Mucosa of descending colon (tissue), 3 donors: ENCODE measurements at places on chromosomes 11 and 22. TPM values are rescaled to one million over a fixed set of nuclear protein-coding genes. Genes with fewer than 3 reads are reported as not detected.

Gene HEPN1
- total RNA-seq: not detected

GRCh38 chr11:102581066-102581465 lies 44.1 kb downstream of the MMP20 start:
- no peak for DNase-seq

DNA sequence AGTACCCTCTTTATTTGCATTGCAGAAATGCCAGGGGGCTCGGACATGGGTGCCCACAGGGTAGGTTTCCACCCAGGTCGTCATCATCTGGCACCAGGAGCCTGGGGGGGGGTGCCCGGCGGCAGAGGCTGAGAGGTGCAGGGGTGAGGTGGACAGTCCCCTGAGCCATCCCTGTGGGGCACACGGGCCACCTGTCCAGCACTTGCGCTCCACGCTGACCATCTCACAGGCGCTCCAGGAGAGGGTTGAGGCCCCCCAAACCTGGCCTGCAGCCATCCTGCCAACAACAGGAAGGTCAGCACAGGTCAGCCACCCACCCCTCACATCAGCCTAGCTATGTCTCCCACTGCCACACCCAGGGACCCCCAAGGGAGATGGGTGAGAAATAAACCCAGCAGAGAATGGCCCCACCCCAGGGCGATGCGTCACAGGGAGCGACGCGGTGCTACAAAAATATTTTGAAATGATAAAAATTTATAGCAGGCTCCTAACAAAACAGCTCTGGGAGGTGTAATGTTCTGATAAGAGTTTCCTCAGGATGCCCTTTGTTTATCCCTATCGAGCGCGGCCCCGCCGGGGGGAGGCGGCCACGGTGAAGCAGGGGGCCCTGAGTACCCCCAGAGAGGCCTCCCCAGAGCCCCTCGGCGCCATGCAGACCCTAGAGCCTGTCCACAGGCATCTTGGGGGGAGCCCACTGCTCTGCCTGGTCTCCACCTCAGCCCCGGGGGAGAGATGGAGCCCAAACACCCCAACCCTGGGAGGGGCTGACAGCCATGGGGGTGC lies 21.0 kb upstream of the GNB1L start:
- peak; percentile 29 for DNase-seq

GRCh38 chr11:11210446-11210845 lies 142.6 kb downstream of the CSNK2A3 start:
- no peak for DNase-seq

DNA sequence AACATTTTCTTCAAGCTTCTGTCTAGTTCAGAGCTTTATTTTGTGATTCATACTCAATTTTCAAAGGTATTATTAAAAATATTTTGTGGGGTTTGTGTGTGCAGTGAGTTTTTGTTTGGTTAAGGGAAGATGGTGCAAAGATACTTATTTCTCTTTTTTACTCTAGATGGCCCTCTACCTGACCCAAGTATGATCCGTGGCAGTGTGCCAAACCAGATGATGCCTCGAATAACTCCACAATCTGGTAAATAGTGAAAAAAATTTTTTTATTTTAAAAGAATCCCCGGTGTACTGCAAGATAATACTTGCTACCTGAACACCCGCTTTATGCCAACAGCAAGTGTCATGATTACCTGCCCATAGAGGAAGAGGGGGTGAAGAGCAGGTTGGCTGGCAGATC lies 54.2 kb downstream of the EP300 start:
- no peak for DNase-seq

DNA sequence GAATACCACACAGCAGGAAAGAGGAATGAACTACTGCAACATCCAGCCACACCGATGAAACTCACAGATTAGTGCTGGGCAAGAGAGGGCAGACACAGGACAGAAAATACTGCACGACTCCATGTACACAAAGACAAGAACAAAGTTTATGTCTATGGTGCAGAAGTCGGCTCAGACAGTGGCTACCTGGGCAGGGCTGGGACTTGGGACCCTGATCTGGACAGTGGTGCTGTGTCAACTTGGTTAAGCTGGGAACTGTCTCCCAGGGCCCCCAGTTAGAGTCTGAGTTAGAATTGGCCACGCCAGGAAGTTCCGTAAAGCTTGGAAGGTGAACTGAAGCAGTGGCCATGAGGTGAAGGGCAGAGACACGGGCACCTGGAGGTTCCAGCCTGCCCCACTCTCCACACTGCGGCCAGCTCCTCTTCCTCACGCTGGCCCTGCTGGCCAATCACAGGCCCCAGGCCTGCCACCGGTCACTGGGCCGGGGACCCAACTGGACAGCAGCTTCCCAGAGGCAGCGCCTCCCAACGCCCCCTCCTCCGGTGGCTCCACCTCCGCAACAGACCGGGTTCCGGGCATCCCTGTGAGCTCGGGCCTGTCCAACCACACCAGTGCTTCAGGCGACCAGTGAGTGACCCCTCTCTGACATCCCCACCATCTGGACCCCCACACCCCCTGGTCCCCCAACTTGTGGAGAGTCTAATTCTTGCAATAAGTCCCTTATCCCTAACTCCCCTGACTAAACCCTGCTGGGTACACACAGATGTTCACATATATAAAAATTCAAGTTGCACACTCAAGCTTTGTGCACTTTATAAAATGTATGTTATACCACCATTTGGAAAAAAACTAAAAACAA lies 93.7 kb downstream of the MICAL3 start:
- no peak for DNase-seq

Gene FAM227A
- 0.52 TPM for total RNA-seq

Gene DCUN1D5
- 18.9 TPM for total RNA-seq

DNA sequence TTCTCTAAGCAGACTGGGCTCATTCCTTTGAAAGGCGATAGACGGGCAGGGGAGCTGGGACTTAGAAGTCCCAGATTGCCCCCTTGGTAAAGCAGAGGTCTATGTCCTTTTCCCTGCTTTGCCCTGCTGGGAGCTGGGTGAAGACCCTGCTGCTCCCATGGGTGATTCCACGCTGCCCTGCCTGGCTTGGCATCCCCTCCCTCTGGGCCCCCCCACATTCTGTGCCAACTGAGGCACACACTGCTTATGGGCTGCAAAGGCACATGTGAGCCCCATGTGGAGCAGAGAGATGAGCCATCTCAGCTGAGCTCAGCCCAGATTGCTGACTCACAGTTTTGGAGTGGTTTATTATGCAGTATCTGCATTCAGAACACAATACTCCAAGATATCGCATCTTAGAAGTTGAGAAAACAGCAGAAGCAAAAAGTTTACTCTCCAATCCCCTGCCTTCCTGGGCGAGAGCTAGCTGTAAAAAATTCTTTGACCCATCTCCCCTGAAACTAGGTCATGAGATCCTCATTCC lies 127.2 kb downstream of the ST3GAL4 start:
- no peak for DNase-seq

GRCh38 chr11:67484847-67485311 lies 2.1 kb downstream of the AIP start:
- peak; percentile 55 for DNase-seq

Gene INSC
- 2.6 TPM for total RNA-seq

DNA sequence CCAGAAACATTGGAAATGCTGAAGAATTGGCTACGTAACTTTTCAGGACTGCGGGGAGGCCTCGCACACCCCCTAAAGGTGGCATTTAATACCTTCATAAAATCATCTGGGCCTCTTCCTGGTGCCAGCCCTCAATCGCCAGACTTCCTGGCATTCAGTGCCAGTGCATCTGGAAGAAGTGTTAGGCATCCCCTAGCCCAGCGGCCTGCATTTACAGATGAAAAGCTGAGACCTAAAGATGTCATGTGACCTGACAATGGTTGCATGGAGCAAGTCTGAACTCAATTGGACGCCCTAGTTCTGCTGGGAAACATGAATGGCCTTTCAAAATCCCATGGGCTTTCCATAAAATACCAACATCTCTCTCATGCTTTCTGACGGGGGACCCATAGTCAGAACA lies 81.0 kb upstream of the TMEM45B start:
- DNase-seq: no peak

Gene SCT
- total RNA-seq: not detected

DNA sequence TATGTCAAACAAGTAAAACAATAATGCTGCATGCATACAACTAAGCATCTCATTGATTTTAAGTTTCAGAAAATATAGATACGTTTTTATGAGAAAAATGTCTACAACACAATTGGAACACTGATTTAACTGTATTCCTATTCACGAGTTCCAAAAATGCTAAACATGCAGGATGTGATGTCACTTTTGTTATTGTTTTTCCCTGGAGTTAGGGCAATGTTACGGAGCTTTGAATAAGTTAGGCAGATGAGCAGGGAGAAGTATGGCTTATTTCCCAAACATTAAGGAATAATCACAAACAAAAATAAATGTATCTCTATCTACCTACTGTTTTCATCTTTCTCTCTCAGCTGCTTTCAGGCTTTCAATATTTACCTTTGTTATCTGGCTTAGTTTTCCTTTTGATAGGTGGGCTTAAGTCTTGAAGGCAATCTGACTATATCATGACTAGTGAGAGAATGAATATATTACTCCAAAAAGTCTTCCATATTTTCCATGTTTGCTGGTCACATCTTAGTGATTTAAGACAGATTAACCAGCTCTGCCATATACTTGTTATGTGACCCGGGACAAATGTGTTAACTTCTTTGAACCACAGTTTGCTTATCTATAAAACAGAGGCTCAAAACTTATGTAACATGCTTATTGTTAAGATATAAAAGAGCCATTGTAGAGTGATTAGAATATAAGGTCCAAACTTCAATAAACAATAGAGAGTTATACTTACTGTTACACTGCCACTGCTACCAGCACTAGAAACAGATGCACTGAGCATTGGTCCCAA lies 854.4 kb upstream of the CCDC90B start:
- no peak for DNase-seq

Gene KIRREL3
- total RNA-seq: 0.23 TPM

Gene TBX10
- 19.1 TPM for total RNA-seq

DNA sequence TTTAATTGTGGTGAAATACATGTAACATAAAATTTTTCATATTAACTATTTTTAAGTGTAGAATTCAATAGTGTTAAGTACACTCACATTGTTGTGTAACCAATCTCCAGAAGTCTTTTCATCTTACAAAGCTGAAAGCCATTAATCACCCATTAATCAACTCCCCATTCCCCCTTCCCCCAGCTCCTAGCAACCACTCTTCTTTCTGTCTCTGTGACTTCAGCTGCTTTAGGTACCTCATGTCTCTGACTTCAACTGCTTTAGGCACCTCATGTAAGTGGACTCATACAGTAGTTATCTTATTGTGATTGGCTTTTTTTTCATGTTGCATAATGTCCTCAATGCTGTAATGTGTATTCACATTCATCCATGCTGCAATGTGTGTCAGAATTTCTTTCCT lies 150.8 kb upstream of the NTM start:
- DNase-seq: no peak

DNA sequence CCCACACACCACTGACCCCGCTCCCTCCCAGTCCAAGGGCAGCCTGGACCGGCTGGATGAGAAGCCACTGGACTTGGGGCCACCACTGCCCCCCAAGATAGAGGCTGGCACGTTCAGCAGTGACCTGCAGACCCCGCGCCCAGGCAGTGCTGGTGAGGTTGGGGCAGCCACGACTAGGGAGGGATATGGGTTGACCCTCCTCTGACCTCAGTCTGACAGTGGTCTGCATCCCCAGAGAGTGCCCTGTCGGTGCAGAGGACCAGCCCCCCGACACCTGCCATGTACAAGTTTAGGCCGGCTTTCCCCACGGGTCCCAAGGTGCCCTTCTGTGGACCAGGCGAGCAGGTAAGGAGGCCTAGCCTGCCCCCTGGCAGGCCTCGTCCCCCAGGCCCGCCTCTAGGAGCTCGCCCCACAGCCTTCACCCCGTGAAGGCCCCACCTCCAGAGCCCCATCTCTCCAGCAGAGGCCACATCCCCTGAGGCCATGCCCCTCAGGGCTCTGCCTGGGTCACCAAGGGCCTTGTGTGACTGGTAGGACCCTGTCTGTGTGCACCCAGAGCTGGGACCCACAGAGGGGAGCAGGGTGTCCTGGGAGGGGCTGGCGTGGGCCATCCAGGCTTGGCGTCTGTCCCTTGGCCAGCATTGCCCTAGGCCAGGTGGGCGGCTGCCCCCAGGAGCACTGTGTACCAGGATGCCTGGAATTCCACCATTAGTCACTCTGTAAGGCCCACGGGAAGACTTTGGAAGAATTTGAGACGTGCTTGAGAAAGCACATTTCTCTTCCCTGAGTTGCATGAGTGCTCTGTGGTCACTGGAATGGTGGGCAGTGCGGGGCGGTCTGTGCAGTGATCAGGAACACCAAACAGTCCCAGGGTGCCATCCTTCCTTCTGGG lies 9.4 kb downstream of the CCDC188 start:
- DNase-seq: no peak

Gene ZNF215
- total RNA-seq: 7.5 TPM

- no peak for DNase-seq
Observed at GRCh38 chr11:92098172-92098571, 126.4 kb upstream of the FAT3 start.

Gene C11orf87
- not detected for total RNA-seq

Gene NPTXR
- total RNA-seq: 1.2 TPM

Gene MYBPC3
- total RNA-seq: 0.09 TPM

- DNase-seq: no peak
Observed at GRCh38 chr22:43036282-43036829, 21.4 kb upstream of the PACSIN2 start.

GRCh38 chr22:33354928-33355327 lies 296.7 kb upstream of the SYN3 start:
- DNase-seq: no peak

Gene MMP3
- 0.47 TPM for total RNA-seq

DNA sequence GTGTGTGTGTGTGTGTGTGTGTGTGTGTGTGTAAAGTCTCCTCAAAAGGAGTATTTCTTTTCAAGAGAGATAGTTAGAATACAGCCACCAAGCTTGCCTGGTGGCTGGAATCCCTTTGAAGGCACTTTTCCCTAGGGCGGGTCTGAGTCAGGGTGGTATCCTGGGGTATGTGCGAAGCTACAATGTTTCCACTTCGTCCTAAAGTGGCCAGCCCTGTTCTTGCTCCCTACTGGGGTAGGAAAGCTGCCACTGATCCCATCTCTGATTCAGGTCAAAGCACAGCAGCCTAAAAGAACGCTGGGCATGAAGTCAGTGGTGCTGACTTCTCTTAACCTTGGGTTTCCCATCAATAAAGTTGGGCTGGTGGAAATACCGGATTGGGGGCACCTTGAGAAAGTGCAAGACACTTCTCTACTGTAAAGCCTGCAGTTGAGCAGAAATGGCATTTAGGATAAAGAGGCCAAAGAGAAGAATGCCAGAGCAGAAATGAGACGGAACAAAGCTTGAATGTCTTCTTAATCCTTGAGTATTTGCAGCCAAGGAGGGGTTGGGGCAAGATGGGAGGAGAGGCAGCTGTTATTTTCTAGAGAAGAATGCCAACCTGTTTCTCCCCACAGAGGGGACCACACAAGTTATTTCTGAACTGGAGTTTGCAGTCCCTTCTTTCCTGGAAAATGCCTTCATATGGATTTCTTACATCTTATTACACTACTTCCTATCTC lies 35.3 kb downstream of the ZNRF3 start:
- DNase-seq: no peak

- DNase-seq: peak; percentile 27
Observed at GRCh38 chr11:10351765-10352641, 47.1 kb downstream of the ADM start.

GRCh38 chr11:57541169-57541568 lies 3.8 kb downstream of the SMTNL1 start:
- DNase-seq: no peak

- DNase-seq: no peak
Observed at GRCh38 chr11:130126516-130126915, 33.1 kb upstream of the ST14 start.

Gene CRYBA4
- not detected for total RNA-seq
